ENCODE measurements at places on chromosomes 12 and 14. TPM values are rescaled to one million over a fixed set of nuclear protein-coding genes. Genes with fewer than 3 reads are reported as not detected.

- no peaks in the 10 kb centered on the region for H3K27me3 ChIP-seq
- no peaks in the 10 kb centered on the region for H3K4me1 ChIP-seq
- H3K4me3 ChIP-seq: no peak overlapping the region
- DNase-seq: no peak
Measured at GRCh38 chr12:102427543-102427941, 52.8 kb downstream of the IGF1 start.

- no peak overlapping the region for H3K4me3 ChIP-seq
- H3K27ac ChIP-seq: no peak overlapping the region
- no peaks in the 10 kb centered on the region for H3K36me3 ChIP-seq
- DNase-seq: no peak
- H3K4me1 ChIP-seq: no peaks in the 10 kb centered on the region
- no peaks in the 10 kb centered on the region for H3K27me3 ChIP-seq
Measured at GRCh38 chr12:80193865-80194264, 94.5 kb downstream of the OTOGL start.

DNA sequence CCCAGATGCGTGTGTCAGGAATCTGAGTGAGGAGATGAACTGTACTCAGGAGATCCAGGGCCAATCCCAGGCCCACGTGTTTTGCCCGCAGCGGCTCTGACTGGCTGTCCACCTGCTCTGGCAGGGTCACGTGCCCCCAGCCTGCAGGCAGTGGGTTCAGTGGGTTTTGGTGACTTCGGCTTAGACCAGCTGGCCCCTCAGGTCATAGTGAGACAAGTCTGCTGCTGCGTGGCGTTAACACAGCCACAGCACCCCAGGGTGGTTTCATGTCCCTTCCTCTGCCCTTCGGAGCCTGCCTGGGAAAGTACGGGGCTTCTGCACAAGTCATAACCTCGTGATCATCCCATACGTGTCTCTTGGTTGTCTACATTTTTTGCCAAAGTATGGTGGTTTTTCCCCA lies 2.6 kb downstream of the FBRSL1 start:
- H3K27ac ChIP-seq: no peak overlapping the region
- peak; percentile 83 for DNase-seq
- no peaks in the 10 kb centered on the region for H3K36me3 ChIP-seq

GRCh38 chr14:77761205-77761931 lies 412 bp upstream of the SNW1 start:
- H3K4me1 ChIP-seq: peaks cover 12% of the 10 kb centered on the region
- peak overlapping the region; percentile 81 for H3K4me3 ChIP-seq
- DNase-seq: no peak

Gene ANGEL1
- total RNA-seq: 34.5 TPM
